ENCODE measurements at places on chromosomes 7 and 10.

- DNase-seq = no peak
Observed at GRCh38 chr7:16698200-16698905, 52.4 kb downstream of the BZW2 start.

DNA sequence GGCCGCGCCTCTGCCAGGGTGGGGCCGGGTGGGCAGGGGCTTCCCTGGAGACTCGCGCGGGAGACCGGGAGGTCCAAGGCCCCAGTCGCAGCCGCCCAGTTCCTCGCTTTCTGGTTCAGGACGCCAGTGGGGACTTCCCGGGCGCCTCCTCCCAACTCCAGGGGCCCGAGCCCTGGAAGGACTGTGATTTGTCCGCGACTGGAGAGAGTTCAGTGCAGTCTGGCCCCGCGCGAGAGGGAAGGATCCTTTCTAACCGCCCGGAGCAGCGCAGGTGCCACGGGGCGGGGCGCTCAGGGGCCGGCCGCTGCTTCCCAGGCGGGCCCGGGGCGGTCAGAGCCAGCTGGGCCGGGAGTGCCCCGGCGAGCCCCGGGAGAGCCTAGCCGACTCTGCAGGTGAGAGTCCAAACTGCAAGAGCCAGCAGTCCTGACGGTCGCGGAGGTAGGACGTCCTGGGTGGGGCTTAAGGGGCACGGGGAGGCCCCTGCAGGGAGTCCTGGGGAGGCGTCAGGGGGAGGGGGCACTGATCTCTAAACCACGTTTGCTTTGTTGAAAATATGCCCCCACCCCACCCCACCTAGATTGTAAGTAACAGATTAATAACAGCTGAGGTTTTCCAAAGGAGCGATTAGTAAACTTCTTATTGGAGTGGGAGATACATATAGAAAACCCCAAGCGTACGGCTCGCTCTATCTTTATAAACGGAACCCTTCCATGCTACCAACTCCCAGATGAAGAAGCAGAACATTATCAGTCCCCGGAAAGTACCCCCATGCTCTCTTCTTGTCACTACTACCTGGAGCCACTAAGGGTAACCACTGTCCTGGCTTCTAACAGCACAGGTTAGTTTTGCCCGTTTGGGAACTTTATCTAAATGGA lies 8.2 kb downstream of the NKX2-3 start:
- DNase-seq = no peak

GRCh38 chr7:44977959-44978335 lies 868 bp downstream of the MYO1G start:
- DNase-seq = no peak

- no peak for DNase-seq
Observed at GRCh38 chr10:6713716-6714115, 133.6 kb upstream of the PRKCQ start.

GRCh38 chr7:148461392-148462179 lies 129.0 kb upstream of the C7orf33 start:
- DNase-seq = no peak

GRCh38 chr7:156456503-156457115 lies 184.0 kb upstream of the RNF32 start:
- DNase-seq = no peak

GRCh38 chr10:51108406-51108805 lies 34.1 kb downstream of the PRKG1 start:
- DNase-seq = no peak

DNA sequence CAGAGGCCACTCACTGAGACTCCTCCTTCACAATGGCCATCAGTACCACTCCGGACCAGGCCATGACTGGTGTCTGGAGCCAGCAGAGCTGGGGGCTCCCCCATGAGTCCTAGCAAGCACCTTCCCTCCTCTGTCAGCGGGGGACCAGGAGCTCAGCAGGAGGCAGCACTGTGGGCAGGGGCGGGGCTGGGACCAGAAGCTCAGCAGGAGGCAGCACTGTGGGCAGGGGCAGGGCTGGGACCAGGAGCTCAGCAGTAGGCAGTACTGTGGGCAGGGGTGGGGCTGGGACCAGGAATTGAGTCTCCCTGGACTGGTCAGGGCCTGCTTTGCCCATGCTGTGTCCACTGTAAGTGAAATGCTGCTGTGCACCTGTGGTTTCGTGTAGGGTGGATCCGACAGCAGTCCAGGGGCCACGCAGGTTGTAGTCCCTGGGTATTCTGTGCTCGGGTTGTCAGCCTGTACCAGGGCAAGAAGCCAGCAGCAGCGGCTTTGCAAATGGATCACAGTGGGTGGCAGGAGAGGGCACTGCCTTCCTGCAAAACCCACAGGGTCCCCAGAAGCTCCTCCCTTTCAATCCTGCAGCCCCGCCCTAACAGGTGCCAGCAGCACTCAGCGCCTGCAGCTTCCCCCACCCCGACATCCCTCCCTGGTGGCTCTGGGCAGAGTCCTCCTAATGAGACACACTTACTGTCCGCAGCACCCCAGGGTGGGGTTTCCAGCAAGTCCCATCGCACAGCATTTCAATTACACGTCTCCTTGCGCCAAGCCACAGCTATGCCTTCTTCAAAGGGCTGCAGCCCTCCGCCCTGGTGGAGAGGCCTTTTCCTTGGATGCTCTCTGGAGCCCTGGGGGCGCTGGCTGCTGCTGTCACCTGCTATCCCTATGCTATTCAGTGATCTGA lies 220.5 kb downstream of the TCERG1L start:
- DNase-seq = no peak

GRCh38 chr7:76222333-76222732 lies 20.6 kb downstream of the SRRM3 start:
- no peak for DNase-seq

GRCh38 chr10:64619102-64619501 lies 1097.9 kb downstream of the REEP3 start:
- no peak for DNase-seq

- no peak for DNase-seq
Observed at GRCh38 chr7:104206841-104207240, 972 bp downstream of the ORC5 start.

DNA sequence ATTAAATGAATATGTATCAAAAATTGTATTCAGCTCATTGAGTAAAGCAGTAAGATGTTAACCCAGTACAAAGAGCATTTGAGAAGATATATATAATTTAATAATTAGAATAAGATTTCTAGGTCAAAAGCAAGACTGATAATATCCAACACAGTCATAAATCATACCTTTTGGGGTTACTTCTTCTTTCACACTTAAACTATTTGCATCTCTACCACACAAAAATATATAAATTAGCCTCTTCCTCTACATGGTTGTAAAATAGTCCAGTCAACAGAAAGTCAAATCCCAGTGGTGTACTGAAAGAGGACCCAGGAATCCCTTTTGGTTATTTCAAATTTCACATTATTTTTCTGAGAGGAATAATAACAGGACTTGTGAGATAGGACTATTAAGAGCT lies 204.6 kb upstream of the INHBA start:
- DNase-seq = no peak

DNA sequence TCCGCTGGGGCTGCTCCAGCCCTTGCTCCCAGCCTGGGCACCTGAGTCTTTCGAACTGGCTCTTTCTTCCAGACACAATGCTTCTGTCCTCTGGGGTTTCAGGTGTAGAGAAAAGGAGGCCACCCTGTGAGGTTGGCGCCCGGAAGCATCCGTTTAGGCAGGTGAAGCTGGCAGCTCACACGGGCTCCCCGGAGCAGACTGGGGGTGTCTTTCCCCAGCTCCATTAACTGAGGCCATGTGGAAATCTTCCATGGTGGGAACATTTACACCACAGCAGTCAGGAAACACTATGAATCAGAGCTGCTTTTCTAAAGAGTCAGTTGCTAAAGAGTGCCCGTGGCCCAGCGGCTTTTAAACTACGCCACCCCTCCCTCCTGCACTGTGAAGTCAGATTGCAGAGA lies 29.2 kb downstream of the PRKAG2 start:
- no peak for DNase-seq

GRCh38 chr7:129422727-129423126 lies 11.5 kb upstream of the STRIP2 start:
- DNase-seq = no peak

GRCh38 chr7:77199013-77199966 lies at the start of gene FGL2:
FGL2 (minus strand) TSS chr7:77199819; CDS start chr7:77199793, 26 bp downstream.
- DNase-seq = peak; percentile 76

DNA sequence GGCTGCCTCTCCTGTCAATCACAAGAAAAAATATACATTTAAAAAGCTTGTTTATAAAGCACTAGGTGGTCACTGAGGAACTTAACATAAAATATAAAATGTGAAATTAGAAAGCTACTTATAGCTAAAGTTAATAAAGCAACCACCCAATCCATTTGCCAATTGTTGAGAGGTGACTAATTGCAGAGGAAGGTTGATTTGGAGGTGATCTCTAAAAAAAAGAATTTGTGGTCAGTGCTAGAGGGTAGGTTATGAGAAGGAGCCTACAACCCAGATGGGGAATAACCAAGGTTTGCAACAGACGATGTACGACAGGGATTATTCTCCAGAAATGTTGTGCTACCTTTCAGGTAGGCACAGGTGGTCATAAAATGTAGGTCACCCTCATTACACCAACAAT lies 444.2 kb upstream of the C7orf33 start:
- no peak for DNase-seq

- no peak for DNase-seq
Observed at GRCh38 chr10:43263551-43264343, 3.1 kb downstream of the RASGEF1A start.

- DNase-seq = peak; percentile 65
Observed at GRCh38 chr10:22345301-22346095, at the start of gene SPAG6. SPAG6 (plus strand) TSS chr10:22345496; CDS start chr10:22345612, 116 bp downstream.

GRCh38 chr7:79182283-79182682 lies 271.2 kb downstream of the MAGI2 start:
- DNase-seq = no peak

DNA sequence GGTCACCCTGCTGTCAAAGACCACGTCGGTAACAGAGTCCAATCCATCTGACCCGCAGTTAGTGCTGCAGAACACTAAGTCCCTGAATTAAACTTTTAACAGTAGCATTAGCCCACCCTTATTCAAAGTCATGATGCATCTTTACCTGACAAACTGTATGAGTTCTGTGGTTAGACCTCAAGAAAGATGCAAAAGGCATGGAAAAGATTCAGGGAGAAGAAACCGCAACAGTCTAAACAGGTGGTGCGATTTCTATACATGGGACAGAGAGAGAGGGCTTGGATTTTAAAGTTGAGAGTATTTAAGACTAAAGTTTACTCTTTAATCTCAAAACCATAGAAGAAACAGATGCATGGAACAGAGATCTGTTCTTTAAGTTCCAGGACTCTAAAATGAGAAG lies 103.3 kb upstream of the NFE2L3 start:
- DNase-seq = no peak

- no peak for DNase-seq
Observed at GRCh38 chr7:95718577-95719410, 53.6 kb upstream of the DYNC1I1 start.

DNA sequence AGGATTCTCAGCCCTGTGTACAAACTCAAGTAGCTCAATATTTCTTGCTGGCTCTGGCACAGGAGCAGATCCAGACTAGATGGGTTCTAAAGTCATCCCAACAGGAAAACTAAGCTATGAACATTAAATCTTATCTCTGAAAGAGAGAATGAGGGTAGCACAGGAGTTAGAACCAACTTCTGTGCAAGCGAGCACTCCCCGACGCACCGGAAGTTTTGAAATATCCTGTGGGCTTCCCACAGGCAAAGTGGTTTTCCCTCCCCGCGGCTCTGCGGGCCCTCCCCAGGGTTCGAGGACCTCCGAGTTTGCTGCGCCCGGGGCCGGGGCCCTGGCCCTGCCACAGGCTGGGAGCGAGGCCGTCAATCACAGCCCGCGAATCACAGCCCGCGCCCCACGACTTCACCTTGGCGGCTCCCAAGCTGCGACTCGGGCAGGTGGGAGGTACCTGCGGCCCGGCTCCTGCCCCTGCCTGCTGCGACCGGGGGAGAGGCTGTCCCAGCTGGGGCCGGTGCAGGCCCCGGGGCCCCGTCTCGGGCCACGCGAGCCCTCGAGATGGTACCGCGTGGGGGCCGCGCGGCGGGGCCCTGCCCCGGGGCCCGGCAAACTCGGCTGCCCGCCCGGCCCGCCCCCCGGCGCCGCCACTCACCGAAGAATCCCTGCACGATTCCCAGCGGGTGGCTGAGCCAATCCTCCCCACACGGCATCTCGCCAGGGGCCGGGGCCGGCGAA lies 598 bp downstream of the MCMBP start:
- DNase-seq = peak; percentile 72

- no peak for DNase-seq
Observed at GRCh38 chr10:35927990-35928488, 285.9 kb upstream of the FZD8 start.

GRCh38 chr10:86048571-86048970 lies 318.0 kb downstream of the GRID1 start:
- DNase-seq = peak; percentile 9

- DNase-seq = no peak
Observed at GRCh38 chr10:10854725-10855124, 162.9 kb upstream of the CELF2 start.

DNA sequence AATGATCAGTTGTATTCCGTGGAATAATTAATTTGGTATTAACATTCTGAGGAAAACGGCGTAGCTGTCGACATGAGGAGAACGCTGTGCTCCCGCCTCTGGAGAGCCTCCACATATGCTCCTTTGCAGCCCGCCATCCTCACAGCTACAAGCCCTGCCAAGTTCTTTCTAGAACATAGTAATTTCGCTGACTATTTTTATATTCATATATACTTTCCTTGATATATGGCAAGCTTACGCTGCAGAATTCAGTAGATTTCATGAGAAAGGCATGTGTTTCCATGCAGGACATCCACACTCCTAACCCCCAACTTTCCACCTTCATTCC lies 45.2 kb downstream of the TBXAS1 start:
- no peak for DNase-seq

DNA sequence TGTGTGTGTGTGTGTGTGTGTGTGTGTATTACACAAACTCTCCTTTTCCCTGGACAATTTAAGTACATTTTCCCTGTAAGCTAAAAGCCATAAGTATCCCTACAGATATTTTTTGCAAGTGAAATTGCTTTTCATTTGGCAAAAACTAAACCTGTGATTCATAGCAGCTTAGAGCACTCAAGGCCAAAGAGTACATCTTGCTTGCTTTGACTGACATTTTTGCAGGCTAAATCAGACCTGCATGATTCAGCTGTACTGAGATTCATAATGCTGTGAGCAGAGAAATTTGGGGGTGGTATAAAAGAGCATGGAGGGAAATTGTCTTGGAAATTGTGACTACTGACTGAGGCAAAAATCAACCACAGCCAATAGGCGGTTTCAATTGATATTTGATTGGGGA lies 500.4 kb downstream of the GFRA1 start:
- DNase-seq = no peak

Measured in sciatic nerve (tissue), 2 donors.